ENCODE measurements at places on chromosomes 2 and 18.

DNA sequence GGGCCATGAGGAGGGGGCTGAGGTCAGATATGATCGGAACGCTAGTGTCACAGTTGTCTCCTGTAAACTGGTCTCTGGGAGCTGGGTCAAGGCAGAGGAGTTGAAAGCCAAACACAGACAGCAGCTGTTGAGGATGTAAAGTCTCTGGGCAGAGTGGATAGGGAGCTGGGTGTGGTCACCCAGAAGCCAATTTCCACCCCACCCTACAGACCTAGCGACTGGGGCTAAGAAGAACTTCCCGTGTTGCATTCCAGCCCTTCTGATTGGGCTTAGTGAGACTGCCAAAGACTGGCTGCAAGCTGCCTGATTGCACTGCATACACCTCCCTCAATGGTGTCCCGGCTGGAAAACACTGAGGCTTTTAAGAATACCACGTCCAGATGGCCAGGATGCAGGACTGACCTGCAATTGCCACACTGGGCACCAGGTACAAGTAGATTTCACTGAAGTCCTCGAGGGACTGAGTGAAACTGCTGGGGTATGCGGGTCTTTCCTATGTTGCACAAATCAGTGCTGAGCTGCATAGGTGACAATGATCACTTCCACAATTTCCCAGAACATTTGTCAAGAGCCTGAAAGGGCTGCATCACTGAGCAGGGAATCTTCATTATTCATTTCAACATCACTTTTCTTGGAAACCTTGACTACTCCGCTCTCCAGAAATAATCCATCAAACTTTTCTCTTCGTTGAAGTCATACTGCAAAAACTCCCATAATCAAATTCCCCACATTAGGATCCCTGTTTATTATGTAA, 43.1 kb upstream of the EML4 start:
- DNase-seq, result no peak

DNA sequence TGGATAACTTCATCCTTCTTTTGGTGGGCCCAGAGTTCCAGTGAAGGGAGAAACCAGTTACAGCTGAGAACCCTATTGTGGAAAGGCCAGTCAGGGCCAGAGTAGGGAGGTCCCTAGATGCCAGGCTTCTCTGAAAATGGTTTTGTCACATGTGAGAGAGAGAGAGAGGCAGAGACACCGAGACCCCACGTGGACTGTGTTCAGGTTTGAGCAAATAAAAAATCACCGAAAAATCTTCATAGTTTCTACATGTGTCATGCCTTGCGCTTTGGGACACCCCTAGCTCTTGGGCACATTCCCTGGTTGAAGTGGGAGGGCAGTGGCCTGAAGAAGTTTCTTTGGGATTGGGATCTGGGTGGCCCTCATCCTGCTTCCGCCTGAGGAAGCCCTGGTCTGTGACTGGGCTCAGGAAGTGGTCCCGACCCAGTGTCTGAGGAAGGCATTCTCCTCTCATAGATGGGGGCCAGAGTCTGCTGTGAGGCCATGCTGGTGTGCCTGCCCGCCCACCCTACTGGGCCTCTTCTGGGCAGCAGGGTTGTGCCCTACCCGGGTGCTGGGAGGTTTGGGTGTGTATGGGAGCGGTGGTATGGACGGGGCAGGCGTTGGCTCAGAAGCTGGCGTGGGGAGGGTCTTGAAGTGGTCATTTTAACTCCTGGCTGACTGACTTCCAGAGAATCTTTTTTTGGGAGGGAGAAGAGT, 16.1 kb downstream of the NCK2 start:
- no peak for DNase-seq

- no peak for DNase-seq
Observed at GRCh38 chr2:143909577-143910353, 610.2 kb downstream of the ZEB2 start.

GRCh38 chr2:33704406-33704855, 105.3 kb upstream of the FAM98A start:
- no peak for DNase-seq

- no peak for DNase-seq
Observed at GRCh38 chr18:75130591-75131328, 78.2 kb downstream of the PTGR3 start.

DNA sequence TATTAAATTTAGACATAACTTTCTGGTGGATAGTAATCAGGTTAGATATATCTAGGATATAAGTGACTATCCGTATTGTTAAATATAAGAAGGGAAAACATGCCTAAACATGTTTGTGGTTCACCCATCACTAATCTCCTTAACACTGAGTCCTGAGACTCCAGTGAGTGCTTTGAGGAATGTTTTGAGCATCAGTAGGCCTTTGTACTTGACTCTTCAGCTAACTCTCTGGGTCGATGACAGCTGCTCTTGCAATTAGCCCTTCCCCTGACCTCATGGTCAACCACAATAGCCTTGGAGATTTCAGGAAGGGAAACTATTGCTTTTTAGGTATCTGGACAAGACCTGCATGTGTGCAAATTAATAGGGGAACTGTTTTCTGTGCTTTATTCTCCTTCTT, 716.8 kb downstream of the EPHA4 start:
- no peak for DNase-seq
